ENCODE measurements at places on chromosomes 7 and 10.

DNA sequence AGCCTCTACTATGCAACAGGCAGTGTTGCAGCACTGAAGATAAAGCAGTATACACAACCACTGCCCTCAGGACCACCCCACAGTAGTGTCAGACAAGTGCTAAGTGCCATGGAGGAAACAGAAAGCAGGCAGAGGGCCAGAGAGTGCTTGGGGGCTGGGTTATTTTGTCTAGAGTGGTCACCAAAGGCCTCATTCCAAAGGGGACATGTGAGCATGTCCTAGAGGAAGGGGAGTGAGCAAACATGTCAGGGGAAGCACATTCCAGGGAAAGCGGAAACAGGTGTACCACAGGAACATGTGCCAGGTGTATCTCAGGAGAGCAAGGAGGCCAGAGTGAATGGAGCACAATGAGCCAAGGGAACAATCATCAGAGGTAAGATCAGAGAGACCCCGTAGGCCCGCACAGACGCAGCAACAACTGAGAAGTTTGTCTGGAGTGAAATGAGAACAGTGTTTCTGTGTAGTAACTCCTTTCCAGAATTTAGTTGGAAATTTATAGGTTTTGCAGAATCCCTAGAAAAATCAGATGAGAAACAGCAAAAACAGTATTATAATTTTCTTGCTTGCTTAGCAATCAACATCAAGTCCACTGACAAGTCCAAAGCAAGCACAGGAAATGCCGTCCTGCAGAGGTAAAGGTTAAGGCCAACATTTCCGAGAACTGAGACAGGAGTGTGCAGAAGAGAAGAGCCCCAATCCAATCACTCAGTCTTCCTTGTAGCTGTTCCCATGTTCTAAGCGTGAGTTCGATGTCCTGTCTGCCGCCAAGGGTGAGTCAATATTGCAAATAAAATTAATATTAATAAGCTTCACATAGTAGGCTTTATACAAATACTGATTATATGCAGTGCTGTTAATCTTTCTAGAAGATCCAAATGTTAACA is 67.3 kb downstream of the SGMS1 start:
- DNase-seq, result no peak

- DNase-seq, result no peak
These were observed 774.0 kb downstream of the DNAJB9 start for GRCh38 chr7:109343678-109344077.

DNA sequence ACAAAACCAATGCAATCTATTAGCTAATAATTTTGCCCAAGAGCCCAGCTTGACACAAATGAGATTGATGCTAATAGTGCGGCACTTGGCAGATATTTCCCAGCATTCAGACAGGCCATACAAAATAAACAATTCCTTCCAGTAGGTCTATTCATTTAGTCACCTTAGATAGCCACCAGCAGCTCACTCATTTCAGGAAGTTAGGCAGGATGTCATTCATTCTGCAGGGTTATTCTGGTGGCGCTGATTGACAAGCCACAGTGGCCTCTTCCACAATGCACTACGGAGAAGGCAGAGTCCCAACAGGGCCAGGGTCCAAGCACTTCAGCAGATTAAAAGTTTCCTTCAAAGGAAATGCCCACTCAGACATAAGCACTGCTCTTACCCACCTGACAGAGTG is 55.8 kb downstream of the PIK3AP1 start:
- DNase-seq, result no peak

DNA sequence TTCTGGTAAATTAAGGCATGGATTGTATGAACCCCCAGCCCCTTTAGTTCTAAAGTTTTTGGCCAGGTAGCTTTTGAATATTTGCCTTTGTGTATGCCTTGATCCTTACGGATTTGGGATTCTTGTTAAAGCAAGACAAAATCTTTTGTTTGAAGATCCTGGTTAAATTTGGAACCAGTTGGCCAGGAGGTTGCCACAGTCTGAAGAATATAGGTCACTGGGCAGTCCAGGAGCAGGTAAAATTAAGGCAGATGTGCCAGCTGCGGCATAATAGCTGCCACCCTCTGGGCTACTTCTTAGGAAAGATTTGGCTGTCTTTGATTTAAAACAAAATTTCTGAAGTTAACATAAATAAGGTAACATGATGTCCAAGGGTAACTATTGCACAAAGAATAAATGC is 192.3 kb downstream of the SUGCT start:
- no peak for DNase-seq

DNA sequence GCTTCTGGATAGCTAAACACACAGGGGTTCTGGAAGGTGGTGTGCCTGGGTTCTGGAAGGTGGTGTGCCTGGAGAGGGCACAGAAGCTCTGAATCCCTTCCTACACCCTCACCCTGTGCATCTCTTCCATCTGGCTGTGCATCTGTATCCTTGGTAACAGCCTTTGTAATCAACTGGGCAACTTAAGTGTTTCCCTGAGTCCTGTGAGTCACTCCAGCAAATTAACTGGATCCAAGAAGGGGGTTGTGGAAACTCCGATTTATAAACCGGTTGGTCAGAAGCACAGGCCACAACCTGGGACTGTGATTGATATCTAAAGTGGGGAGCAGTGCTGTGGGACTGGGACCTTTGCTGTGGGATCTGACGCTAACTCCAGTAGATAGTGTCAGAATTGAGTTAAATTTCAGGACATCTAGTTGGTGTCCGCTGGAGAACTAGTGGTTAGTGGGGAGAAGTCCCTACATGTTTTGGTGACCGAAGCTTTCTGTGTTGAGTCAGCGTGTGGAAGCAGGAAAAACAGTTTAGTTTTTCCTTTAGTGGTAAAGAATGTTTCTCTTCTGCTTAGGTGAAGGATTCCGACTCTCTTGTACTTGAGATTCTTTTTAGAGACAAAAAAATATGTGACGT is 228.1 kb downstream of the BMPER start:
- no peak for DNase-seq

DNA sequence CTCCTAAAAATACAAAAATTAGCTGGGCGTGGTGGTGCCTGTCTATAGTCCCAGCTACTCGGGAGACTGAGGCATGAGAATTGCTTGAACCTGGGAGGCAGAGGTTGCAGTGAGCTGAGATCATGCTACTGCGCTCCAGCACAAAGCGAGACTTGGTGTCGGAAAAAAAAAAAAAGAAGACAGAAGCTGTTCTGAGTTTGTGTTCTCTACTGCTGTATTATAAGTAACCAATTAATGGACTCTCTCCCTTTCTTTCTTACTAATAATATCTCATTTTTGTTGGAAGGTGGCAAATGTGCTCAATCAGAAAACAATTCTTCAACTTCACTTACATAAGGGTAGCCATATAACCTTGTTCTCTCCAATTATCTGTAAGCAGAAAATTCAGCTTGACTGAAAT is 7.4 kb downstream of the NT5C3A start:
- no peak for DNase-seq

DNA sequence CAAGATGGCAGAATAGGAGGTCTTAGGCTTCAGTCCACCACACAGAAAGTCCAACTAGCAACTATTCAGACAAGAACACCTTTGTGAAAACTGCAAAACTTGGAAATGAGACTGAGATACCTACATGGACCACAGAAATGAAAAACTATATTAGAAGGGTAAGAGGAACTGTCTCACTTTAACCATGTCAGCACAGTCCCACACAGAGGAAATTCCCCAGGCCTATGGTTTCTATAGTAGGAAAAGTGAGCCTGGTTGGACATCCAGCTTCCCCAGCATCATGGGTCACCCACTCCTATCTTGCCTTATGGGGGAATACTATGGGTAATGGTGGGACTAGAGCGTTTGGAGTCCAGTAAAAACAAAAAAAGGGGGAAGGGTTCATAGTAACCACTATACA is 38.8 kb upstream of the CDK6 start:
- DNase-seq, result no peak

DNA sequence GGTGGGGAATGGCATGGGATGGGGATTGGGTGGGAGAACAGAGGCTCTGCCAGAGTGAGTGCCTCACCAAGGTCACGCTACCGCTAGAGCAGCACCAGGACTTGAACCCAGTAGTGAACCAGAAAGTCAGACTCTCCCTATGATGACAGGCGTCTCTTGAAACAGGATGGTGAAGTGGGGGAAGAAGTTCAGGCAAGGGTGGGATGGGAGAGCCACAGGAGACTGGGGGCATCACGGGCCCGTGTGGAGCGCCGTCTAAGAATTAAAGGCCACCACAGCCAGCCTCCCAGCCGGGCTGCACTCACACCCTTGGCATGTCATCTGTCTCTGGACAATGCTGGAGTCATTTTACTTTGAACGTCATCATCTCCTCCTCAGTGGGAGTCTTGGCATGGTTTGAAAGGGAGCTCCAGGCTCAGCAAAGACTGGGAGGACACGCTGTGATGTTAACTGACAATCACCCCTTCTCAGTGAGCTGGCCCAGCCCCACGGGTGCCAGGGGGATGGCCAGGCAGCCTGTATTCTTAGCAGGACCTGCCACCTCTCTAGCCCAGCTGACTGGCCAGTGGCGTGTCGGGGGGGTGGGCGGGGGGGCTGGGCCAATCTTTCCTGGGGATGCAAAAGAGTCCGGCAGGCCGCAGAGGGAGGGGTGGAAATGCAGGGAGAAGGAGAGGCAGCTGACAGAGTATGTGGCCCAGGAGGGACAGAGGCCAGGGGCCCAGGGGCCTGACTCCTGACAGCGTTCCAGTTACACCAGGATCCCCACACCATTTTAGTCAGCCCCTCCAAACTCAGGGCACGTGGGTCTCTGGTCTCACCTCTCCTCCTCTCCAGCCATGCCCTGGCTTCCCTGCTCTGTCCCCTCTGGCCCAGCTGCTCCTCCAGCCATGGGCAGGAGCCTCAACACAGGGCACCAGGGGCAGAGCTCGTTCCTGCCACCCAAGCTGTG is 96.2 kb downstream of the VOPP1 start:
- no peak for DNase-seq

- no peak for DNase-seq
These were observed 60.9 kb upstream of the CAMK2B start for GRCh38 chr7:44386139-44386913.

DNA sequence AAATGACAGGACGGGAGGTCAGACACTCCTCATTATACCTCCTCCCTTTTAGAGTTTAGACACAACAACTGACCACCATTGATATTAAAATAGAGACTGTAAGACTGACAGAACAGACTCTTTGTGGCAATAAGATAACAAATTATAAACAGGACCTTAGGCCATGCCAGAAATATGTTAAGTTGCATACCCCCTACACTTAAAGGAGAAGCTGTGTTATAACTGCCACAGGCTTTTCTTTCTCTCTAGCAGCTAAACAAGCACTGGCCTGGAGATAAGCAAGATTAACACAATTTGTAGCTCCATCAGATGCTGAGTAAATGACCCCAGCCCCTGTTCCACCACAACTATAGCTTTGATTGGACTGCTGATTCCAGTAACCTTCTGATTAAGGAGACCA is 10.5 kb upstream of the UNC5B start:
- no peak for DNase-seq

GRCh38 chr10:25867321-25867720 is 66.7 kb upstream of the MYO3A start:
- DNase-seq, result no peak

All from stimulated activated CD4-positive, alpha-beta T cell treated with anti-CD3 and anti-CD28 coated beads, Interleukin-1b, Interleukin-23, amount 100 ng/mL, for 1 hour (primary cell).